ENCODE measurements at places on chromosomes 2 and 18.

GRCh38 chr2:23602116-23602515 is 217.1 kb downstream of the KLHL29 start:
- peak; percentile 36 for DNase-seq

- DNase-seq: no peak
These were observed 10.6 kb downstream of the PLCD4 start for GRCh38 chr2:218618102-218618860.

DNA sequence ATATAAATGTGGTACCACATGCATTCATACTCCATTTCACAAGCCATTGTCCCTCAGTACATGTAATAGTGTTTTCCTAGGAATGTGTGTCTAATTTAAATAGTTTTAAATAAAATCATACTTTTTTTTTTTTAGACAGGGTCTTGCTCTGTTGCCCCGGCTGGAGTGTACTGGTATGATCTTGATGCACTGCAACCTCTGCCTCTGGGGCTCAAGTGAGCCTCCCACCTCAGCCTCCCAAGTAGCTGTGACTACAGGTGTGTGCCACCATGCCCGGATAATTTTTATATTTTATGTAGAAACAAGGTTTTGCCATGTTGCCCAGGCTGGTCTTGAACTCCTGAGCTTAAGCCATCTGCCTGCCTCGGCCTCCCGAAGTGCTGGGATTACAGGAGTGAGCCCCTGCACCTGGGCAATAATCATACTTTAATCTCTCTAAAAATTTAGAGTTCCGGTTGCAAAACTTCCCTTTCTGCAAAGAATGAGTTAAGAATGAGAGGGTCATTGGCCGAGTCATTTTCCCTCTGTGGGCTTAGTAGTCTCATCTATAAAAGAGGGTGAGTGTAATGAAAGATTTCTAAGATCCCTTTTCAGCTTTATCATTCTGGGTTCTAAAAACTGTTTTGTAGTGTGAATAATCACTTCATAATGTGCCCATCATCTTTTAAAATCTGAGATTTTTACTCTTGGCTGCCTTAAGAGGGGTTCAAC is 116.0 kb upstream of the PELI1 start:
- DNase-seq: no peak

DNA sequence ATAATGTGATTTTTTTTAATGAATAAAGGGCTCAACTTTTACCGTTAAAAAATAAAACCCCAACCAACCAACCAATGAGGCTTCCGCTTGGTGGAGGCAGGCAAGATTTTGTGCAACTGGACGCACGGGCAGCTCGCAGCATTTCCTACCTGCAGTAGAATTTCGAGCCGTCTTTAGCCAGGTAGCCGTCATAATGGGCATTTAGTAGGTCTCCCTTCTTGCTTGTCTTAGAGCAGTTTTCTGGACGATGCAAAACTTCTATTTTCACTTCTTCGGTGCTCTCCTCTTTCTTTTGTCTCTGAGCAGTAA is 316 bp downstream of the FKBP7 start:
- peak; percentile 37 for DNase-seq

DNA sequence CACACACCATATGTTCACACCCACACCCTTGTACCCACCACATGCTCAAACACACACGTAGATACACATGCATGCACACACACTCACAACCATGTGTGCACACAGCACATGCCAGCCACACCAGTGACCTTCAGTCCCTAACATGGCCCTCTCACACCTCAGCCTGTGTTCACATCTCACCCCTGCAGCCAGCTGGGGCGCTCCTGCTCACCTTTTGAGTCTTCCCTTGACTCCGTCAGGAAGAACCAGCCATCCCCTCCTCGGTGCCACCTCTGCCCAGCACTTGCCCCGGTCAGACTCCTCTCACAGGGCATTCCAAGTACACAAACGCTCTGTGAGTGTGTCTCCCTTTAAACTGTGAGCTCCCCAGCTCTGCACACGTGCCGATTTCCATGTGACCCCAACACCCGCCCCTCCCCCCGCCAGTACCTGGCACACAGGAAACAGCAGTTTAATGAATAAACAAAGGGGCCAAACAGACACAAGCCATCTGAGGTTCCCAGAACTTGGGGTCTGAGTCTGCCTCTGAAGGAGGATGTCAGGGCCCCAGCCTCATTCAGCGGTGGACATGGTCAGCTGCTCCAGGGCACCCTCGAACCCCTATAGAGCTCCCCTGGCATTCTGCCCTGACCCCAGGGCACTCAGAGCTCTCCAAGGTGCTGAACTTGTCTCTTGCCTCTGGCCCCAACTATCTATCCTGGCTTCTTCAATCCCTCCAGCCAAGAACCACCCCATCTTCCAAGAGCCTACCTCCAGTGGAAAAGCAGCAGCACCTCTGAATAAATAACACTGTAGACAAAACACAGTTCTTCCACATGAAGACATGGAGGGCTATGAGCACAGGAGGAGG is 252.9 kb downstream of the ATAD2B start:
- DNase-seq: no peak
